Neural cell (in vitro differentiated cells): ENCODE measurements at places on chromosomes 6 and 20. TPM values are rescaled to one million over a fixed set of nuclear protein-coding genes. Genes with fewer than 3 reads are reported as not detected.

The B3GAT2 gene
- 4.1 and 5.6 TPM in 2 replicates for polyA plus RNA-seq

The USP49 gene
- 23.5 and 24.2 TPM in 2 replicates for polyA plus RNA-seq

The SNRPB gene
- 289 and 335 TPM in 2 replicates for polyA plus RNA-seq

The ULBP2 gene
- 1.5 and 2.8 TPM in 2 replicates for polyA plus RNA-seq

The FAM162B gene
- not detected in 2 replicates for polyA plus RNA-seq

The WFDC5 gene
- polyA plus RNA-seq, result not detected in 2 replicates
